SK-N-SH treated with all-trans-retinoic acid at 6 μM for 48 hours (cell line): ENCODE measurements at places on chromosomes 16 and 17.

DNA sequence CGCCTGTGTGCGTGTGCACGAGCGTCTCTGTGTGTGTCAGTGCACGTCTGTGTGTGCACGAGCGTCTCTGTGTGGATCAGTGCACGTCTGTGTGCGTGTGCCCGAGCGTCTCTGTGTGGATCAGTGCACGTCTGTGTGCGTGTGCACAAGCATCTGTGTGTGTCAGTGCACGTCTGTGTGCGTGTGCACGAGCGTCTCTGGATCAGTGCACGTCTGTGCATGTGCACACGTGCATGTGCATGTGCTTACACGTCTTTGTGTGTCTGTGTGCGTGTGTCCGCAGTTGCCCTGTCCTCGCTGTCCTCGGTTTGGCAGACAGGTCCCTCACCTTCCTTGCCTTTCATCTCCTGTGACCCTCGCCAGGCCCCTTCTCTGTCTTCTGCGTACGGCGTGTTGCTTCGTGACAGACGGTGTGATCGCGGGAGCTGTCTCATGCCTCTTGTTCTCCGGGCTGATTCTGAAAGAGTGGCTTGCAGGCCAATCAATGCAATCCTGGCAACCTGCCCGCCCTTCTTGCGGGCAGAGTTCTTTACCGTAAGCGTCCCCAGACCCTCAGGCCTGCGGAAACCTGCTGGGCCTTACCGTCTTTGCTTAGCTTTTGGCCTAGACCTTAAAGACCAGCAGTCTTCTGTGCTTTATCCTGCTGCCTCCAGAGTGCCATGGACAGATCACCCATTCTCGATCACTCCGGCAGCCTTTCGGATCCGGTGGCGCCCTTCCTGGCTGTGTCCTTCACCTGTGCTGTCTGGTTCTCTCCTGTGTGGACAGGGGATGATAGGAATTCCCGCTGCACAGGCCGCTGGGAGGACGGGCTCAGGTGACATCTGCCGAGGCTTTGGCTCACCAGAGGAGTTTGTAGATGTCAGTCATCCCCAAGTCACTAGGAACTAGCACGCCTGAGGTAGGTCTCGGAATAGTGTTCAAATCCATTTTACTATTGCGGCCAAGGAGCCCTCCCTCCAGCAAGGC lies 18.5 kb downstream of the MLYCD start:
- ATAC-seq = no peak

GRCh38 chr17:69898601-69899000 lies 176.4 kb upstream of the KCNJ16 start:
- ATAC-seq = no peak

DNA sequence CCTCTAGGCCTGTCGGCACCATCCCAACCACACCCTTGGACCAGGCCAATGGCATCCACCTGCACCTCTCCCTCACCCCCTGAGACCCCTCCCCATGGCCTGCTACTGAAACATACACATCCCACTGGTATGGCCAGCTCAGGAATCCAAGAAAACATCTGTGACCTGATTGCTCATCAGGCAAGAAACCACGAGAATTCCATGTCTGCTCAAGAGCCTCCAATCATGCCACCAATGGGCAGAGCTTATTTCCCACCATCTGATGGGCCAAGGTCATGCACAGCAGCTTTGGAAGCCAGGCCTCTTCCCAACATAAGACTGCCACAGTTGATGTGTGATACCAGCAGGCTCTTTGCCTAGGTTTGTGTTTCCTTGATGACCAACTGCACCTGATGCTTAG lies 190.1 kb downstream of the C16orf78 start:
- ATAC-seq = no peak

- ATAC-seq = no peak
These were observed 51.4 kb upstream of the MNT start for GRCh38 chr17:2452216-2452750.

DNA sequence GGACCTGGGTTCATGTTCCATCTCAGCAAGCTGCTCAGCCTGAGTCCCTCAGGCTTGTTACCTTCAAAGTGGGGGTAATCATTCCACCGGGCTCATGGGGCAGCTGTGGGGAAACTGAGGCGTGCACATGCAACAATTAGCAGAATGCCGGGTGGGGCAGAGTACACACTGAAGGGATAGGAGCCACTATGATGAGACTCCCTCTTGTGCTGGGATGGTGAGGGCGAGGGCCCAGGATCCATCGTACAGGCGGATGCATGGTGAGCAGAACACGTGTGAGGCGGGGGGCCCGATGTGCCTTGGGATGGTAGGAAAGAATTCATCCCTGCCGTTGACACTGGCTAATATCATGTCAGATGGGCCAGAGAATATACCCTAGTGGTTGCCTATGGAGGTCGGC lies 25.5 kb upstream of the MAP3K14 start:
- ATAC-seq = no peak

DNA sequence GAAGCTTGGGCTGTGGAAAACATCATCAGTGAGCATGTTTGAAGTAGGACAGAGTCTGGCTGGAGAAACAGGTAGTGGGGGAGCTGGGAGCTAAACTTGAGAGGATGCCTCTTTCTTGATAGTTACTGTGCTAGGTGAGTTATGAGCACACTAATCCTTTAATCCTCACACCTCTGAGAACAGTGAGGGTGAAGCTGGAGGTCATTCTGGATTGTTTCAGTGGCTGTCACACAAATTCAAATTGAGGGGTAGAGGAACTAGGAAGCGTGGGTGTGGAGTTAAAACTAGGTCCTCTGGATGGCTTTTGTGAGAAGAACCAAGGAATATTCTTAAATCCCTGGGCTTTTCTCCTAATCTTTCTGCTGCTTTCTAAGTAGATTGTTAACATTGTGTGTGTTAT lies 3.3 kb downstream of the AKAP1 start:
- ATAC-seq = no peak
